ENCODE measurements at places on chromosomes 2 and 18.

- no peak for DNase-seq
Measured at GRCh38 chr18:13375302-13376255, 157.0 kb downstream of the LDLRAD4 start.

GRCh38 chr2:5164776-5165525 lies 527.2 kb upstream of the SOX11 start:
- DNase-seq: peak; percentile 24

GRCh38 chr2:30373881-30374302 lies 73.2 kb upstream of the LCLAT1 start:
- no peak for DNase-seq

DNA sequence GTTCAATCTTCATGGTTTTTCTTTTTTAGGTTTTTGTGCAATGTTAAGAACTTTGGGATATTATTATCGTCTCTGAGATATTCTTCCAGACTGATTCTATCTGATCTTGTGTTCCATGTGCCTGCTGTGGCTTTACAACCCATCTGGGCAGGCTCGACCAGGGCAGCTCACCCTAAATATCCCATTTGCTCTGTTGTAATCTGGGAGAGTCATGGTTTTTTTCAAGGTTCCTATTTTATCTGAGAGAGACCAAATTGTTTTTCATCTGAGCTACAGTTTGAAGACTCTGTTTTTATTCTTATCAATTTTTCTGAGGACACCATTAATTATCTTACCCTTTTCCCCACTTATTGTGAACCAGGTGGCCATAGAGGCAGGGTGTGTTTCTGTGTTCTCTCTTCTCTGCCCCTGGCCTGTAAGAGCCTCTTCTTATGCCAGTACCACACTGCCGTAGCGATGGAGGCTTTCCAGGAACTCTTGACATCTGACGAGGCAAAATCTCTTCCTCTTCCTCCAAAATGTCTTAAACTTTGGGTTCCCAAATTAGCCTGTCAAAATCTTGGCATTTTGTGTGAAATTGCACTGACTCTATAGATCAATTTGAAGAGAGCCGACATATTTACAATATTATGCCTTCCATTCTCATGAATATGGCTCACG lies 3.1 kb downstream of the SP140L start:
- no peak for DNase-seq

DNA sequence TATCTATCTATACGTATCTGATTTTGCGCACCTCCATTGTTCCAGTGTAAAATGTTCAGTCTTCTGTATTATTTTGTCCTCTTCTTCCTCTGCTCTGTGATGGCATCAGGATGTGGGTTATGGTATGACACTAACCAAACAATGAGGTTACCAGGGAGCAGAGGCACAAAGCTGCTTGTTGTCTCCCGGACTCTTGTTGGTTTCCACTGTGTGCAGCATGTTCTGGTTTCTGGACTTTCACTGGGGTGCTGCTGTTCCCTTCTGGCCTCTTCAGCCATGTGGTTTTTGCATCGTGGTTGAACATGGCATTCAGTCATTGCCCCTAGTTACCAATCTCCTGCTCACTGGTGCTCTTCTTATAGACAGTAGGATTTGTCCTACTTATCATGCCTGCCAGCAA lies 665.9 kb downstream of the CBLN2 start:
- DNase-seq: no peak

DNA sequence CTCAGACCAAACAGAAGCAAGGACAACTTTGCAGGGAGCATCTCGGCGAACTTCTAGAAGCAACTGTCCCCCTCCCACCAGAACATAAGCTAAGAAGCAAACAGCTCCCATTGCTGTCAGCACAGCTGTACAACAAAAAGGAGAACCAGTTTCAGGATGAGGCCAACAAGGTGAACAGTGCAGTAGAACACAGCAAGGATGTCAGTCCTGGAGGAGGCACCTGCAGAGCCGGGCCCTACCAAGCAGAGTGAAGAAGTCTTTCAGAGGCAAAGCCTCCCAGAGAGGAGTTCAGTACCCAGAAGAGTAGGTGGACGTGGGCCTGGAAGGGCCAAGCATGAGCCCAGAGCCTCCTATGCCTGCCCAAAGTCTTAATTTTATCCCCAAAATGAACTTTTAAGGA lies 1.0 kb downstream of the PASK start:
- no peak for DNase-seq

DNA sequence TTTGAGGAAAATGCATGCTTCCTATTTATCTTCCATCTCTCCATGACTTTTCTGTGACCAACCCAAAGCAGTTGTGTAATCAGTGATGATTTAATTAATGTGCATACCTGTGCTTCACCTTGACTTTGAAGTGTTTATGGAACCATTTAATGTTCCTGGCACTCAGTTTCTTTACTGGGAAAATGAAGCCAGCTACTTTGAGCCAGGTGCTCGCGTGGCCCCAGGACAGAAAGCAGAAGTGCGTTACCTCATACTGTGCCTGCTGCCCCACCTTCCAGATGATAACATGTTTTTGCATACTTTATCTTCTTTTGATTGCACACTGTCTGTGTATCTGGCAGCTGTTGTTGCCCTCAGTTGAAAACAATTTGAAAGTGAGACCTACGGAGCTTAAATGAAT lies 61.3 kb downstream of the PMAIP1 start:
- DNase-seq: no peak

GRCh38 chr2:157180359-157180758 lies 77.1 kb upstream of the GALNT5 start:
- no peak for DNase-seq

DNA sequence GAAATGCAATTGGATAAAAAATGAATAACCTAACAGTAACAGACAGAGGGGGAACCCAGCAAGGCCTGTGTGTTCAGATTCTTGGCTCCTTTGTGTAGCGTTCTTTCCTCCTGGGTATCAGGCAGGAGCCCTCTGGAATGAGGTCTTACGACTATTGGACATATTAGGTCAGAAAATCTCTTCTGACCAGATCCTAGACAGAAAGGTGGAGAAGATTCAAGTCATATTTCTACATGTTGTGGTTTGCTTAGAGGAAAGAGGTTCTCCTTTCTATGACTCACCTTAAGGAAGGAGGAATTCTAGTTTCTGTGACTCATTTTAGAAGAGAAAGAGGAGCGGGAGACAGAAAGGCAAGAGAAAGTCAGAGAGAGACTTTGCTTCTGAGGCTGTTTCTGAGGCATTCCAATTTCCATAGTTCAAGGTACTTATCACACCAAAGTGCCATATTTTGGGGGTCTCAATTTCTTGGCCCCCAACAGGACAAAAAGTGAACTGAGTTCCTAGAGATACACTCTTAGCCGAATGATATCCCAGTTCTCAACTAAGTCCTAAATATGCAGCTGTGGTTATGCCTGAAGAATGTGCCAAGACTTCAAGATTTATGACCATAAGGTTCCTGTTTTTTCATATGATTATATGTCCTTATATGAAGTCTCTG lies 618.6 kb downstream of the ZEB2 start:
- no peak for DNase-seq

All from NCI-H187 (cell line).